Kidney tubule cell (primary cell): ENCODE measurements at places on chromosomes 5 and 9.
A peak's percentile ranks its signal among the peaks of the same experiment; 100 is the strongest.

DNA sequence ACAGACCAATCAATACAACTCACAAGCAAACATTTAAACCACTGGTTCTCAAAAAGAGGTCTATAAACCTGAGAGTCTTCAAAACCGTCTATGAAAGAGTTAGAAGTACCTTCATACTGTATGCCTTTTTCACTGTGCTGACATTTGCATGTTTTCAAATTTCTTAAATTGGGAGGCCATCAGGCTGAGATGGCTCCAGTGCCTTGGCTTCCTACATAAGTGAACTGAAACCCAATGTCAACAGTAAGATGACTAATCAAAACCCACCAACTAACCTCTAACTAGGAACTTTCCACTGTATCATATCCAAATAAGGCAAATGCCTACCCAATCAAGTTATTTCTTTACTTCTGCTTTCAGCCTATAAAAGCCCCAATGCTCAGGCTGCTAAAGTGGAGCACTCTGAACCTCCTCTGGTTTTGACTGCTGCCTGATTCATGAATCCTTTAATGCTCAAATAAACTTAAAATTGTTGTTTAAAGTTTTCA is 35.1 kb downstream of the FAM13B start:
- DNase-seq = peak; percentile 57

- DNase-seq = no peak
Measured at GRCh38 chr9:101858026-101858425, 119.6 kb upstream of the GRIN3A start.

DNA sequence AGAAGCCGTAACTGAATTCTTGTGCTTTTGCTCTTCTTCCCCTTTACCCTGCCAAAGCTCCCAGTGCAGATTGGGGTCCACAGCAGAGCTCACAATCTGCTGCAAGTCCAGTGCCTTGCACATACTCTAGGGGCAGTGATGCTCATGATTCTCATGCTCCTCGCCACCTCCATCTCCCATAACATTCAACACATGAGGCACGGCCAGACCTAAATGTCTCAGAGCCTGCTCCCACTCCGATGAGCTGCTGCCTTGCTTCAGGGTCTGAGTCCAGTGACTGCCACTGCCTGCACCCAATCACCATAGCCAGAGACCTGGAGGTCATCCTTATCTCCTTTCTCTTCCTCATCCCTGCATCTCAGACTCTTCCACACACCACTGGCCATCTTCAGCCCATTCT is 10.5 kb downstream of the CSF1R start:
- no peak for DNase-seq

- no peak for DNase-seq
Measured at GRCh38 chr9:114271556-114272510, 51.1 kb upstream of the ORM1 start.

- peak; percentile 80 for DNase-seq
Measured at GRCh38 chr5:10467281-10468198, 25.9 kb downstream of the ROPN1L start.

GRCh38 chr9:136173648-136174290 is 31.2 kb downstream of the LHX3 start:
- no peak for DNase-seq
